Left cardiac atrium (tissue), 4 donors: ENCODE measurements at places on chromosomes 1 and 21. TPM values are rescaled to one million over a fixed set of nuclear protein-coding genes. Genes with fewer than 3 reads are reported as not detected.
A peak's percentile ranks its signal among the peaks of the same experiment; 100 is the strongest.

RGS1 gene
- 3.5 TPM for total RNA-seq

VN1R5 gene
- not detected for total RNA-seq

INSRR gene
- total RNA-seq = 0.05 TPM

DNA sequence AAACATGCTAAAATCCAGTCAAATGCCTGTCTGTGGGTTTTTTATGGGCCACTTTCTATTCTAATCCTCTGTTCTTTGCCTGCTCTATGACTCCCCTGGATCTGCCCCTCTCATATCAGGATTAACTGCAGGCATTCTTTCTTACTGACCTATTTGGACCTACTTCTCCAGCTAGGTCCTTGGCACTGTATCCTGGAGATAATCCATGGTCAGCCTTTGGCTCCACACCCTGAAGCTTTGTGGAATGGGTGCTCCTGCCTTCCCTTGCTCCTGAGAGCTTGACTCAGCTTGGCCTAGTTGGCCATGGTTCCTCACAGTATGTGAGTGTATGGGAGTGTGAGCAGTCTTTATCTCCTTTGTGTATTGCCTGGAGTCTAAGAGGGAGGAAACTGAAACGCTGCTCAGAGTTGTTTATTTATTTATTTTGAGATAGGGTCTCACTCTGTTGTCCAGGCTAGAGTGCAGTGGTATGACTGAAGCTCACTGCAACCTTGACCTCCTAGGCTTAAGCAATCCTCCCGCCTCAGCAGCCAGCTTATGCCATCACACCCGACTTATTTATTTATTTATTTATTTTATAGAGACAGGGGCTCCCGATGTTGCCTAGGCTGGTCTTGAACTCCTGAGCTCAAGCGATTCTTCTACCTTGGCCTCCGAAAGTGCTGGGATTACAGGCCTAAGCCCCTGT is 28.7 kb upstream of the CDC14A start:
- peak; percentile 36 for DNase-seq

GPR3 gene
- 12.4 TPM for total RNA-seq

FYB2 gene
- total RNA-seq = 0.97 TPM

- no peak for DNase-seq
Observed at GRCh38 chr1:153610811-153611301, 2.1 kb downstream of the S100A16 start.

PDC gene
- not detected for total RNA-seq

- no peak for DNase-seq
Observed at GRCh38 chr1:29756498-29756897, 520.2 kb downstream of the PTPRU start.

C4BPB gene
- not detected for total RNA-seq

DNA sequence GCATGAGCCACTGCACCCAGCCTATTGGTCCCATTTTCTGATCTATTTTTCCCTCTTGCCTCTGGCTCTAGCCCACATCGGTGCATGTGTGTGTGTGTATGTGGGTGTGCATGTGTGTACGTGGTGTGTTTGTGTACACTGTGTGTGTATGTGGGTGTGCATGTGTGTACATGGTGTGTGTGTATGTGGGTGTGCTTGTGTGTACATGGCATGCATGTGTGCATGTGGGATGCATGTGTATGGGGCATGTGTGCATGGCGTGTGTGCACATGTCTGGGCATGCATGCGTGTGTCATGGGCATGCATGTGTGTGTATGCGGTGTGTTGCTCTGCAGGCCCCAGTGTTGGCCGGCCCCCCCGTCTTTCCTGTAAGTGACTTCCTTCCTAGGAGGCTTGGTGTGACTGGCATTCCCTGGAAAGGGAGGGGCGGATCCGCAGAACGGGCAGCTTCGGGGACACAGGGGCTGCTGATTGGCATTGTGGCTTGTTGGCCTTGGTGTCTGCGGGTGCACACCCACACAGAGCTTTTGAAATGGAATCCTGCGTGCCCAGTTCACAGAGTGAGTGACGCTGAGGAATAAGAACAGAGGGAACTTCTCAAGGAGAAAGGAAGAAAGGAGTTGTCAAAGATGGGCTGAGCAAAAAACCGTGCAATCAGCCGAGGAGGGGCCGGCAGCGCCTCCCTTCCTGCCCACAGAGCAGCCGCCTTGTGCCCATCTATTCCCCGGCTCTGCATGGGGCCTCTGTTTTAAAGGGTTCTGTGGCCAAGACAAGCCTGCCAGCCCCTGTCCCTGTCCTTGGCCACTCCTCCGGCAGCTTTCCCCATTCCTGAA is 8.0 kb downstream of the PDXK start:
- DNase-seq = peak; percentile 35

DNA sequence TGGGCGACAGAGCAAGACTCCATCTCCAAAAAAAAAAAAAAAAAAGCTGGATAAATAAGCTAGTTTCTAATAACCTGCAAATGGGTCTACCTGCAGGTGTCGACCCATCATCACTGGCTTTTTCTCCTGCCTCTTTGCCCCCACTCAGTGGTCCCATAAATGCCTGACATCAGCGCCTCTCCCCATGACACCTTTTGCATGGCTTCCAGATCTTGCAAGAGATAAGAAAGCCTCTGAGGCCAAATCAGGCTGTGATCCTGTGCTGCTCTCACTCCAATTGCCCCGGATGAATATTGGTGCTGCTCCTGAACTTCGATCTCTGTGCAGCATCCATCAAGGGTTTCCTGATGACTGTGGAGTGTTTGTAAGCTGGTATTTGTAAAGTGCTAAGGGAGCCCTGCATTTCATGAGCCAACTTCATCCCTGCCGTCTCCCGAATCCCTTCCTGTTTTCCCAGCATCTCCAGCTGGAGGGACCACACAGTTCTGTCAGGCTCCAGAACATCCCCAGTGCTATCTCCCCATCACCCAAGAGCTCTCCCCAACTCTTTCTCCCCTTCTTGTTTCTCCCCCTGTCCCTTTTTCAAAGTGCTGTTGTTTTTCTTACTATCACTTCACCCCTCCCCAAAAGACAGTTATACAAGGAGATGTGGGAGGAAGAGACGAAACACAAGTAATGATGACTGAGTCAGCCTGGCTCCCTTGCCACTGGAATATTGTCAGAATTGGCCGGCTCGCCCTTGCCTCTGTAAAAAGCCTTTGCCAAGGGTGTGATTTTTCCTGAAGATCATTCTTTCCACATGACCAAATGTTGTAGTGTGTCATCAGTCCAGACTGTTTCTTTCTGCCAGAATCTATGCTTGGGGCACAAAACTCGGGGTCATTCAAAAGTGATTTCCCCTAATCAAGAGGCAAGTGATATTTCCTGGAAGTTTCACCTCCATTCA is 2.8 kb upstream of the EFHD2 start:
- DNase-seq = peak; percentile 69

- DNase-seq = no peak
Observed at GRCh38 chr21:35677298-35677841, 383.0 kb downstream of the SETD4 start.

- DNase-seq = no peak
Observed at GRCh38 chr21:21159253-21159899, 161.2 kb downstream of the NCAM2 start.

DNA sequence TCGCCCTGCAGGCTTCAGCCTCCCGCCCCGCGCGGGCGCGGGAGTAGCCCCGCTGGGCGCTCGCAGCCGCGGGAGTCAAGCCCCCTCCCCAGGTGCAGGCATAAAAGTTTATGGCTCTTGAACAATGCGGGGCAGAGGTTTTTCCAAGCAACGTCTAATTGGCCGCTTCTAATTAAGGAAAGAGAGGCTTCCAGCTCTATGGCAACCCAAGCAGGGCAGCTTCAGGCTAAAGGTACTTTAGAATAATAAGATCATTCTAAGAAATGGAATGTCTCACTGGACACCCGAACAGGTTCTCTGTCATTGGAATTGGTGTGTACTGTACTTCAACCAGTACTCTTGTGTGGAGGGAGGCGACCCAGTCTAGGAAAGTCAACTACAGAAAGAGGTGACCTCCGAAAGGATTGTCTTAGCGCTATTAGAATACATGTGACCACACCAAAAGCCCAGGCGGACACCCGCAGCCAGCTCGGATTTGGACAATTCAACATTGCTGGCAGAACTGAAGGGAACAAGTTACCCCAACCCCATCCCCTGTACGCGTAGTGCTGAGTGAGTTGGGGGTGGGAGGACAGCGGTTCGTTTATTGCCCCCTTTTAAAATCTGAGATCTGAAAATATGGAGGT is 12.5 kb downstream of the NR5A2 start:
- DNase-seq = no peak

DNA sequence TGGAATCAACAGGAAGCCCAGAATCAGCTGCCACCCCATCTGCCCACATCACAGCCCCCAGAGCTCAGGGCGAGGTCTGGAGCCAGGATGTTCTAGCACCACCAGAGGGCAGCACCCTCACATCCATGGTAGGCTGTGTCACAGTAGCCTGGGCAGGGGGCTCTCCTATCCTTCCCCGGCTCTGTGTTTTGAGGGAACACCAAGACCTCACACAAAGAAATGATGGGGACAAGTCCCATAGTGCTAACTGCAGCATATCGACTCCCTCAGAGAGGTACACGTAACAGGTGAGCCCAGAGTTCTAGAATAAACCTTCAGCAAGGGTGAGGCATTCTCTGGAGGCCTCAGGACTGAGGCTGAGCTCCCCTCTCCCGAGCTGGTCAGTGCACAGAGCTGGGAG is 2.3 kb upstream of the KCNC4 start:
- peak; percentile 81 for DNase-seq

DNA sequence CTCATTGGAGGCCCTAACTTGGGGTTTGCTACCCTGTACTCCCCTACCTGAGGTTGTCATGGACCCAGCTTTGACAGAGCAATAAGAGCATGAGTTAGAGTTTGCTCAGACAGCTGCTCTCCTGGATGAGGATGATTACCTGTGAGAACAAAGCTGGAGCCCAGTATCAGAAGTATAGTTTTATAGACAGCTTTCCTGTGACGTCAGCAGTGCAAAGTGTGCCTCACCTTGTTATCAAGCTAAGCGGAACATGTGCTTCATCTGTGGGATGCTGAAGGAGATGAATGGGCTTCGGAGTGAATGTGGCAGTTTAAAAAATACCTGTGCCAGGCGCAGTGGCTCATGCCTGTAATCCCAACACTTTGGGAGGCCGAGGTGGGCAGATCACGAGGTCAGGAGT is 5.4 kb upstream of the WDR47 start:
- no peak for DNase-seq

TCHHL1 gene
- not detected for total RNA-seq

CTTNBP2NL gene
- total RNA-seq = 24.3 TPM

DNA sequence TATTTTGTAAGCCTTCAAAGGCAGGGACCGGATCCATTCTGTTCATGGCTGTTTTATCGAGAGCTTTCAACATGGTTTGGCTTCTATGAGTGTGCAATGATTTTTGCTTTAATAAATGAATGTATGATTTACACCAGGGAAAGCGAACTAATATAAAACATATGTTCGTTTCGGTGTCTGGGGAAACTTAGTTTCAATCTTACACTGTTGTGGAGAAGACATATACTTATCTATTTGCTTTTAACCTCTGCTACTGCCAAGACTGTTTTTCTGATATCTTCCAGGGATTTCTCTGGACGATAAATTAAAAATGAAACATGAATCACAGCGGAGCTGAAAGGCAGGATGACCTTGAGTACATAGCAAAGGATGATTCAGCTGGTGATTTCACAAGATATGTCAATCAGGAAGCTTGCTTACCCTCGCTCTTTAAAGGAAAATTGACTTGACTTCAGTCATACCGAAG is 14.7 kb upstream of the CYYR1 start:
- no peak for DNase-seq

DNA sequence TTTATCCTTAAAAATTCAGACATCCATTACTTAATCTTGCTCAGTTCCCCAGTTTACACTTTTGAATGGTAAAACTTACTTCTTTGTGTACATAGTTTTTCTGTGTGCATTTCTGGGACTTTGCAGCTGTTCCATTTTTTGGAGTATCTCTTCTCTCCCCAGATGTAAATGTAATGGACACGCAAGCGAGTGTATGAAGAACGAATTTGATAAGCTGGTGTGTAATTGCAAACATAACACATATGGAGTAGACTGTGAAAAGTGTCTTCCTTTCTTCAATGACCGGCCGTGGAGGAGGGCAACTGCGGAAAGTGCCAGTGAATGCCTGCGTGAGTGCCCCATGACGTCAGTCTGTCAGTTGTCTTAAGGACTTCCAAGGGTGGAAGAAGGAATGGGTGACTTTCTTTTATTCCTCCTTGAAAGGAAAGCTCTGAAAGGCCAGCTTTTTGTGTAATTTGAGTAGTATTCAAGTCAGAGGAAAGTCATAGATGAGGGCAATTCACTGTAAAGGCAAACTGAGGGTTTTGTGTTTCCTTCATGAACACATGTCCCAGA is 75.7 kb upstream of the LAMC2 start:
- no peak for DNase-seq

OR2L13 gene
- not detected for total RNA-seq

DNA sequence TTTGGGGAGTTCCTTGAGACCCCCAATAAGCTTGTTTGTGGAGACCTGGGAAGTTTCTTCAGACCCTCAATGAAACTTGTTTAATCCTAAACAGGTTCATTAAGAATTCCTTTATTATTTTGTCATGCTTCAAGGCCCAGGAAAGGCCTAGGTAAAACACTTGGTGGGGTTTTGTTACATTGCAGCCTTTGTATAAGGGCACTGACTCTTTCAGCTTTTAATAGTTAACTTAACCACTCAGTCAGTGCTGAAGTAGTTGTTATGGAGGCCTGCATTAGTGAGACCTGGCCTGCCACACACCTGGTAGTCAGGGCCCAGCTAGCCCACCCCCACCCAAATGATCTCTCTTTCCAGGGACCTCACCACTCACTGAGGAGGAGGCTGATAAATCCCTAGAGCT is 103.7 kb downstream of the FCRL5 start:
- DNase-seq = no peak
